Left ventricle myocardium inferior (tissue), 1 donor: ENCODE measurements at places on chromosomes 6 and 20. TPM values are rescaled to one million over a fixed set of nuclear protein-coding genes. Genes with fewer than 3 reads are reported as not detected.

The EFCAB8 gene
- total RNA-seq = not detected

The ID1 gene
- total RNA-seq = 91.5 TPM

The EYA2 gene
- total RNA-seq = 0.63 TPM

DNA sequence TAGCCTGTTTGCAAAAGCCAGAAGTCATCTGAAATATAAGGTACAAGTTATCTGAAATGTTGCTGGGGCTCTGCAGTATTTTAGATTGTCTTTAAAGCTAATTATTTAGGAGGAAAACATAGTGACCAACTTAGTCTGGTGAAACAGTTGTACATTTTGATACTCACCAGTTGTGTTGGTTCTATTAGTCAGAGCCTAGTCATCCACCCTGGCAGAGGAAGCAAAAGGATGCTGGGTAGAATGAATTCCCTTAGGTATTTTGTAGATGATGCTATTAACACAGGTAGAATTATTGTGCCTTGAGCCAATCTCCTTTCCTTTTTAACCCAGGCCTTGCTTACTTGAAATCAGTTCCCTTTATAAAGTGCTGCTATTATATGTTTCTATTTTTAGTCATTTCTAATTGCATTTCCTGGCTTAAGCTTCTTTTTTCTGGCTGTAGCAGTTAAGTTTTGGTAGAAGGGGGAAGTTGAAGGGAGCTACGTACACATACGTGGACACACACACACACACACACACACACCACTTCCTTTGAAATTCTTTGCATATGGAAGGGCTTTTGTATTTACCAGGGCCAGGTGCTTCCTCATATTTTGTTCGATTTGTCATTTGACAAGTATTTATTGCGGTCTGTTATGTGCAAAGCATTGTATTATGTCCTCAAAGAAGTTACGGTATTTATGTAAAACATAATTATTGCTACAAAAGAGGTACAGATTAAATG, 82.4 kb downstream of the RTN4IP1 start:
- no peak for DNase-seq

DNA sequence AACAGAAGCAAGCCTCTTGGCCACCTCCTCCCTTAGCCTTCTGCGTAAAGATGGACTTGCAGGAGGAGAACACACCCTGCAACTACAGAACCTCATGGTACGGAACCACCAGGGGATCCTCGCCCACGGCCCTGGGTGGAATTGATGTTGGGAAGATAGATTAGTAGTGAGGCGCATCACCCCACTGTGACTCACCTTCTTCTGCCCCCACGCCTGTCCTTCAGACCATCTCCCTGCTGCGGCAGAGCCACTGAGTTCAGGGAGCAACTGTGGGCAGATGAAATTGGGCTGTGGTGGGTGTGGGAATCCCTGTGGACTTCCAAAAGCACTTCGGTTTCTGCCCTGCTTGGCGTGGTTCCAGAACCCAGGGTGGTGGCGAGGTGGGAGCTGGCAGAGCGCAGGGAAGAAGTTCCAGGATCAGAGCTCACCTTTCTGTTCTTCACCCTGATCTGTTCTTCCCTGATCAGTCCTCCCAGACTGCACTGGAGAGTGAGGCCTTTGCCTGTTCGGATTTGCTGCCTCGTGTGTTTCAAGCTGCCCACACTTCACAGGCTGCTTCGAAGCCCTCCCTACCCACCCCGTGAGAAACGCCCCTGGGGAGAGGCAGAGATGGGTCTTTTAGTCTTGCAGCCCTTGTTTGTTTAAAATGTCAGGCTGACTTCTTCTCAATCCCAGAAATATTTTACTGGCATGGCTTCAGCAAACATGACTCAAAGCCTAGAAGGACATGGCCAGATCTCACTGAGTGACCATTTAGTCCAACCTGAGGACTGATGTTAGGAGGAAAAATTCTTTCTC, 92.8 kb upstream of the MLN start:
- DNase-seq = no peak

- no peak for DNase-seq
Observed at GRCh38 chr6:41713650-41714291, 21.6 kb downstream of the TFEB start.

- no peak for DNase-seq
Observed at GRCh38 chr20:38961530-38962043, 557 bp upstream of the DHX35 start.

The GPSM3 gene
- 5.0 TPM for total RNA-seq

- DNase-seq = no peak
Observed at GRCh38 chr20:40265825-40266533, 423.1 kb downstream of the MAFB start.

DNA sequence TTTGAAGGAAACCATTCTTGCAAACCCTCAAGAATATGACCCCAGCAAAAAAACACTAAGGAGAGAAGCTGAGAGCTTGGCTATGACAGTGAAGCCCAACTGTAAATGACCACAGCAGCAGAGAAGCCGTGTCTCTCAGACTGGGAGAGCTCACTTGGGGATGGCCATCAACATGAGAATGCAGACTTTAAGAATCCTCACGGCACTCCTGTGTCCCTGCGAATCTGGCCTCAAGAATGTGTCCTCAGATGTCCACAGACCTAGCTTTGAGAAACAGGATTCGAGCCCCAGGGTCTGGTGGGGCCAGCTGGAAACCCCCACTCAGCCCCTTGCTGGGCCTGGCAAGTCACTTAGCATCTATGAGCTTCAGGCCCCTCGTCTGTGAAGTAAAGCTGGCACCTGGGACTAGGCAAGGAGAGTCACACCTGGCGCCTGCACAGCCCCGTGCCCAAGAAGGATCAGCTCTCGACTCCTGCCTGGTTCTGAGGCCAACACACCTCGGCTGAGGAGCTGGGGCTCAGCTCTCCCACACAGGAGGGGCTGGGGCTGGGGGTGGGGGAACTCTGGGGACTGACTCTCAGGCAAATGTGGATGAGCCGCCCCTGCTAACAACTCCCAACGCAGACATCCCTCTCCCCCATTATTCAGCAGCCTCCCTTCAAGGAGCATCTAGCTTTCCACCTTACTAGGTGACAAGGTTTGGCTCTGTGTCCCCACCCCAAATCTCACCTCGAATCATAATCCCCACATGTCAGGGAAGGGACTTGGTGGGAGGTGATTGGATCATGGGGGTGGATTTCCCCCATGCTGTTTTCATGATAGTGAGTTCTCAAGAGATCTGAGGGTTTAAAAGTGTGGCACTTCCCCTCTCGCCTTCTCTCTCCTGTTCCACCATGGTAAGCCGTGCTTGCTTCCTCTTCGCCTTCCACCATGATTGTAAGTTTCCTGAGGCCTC, 97.7 kb downstream of the GRM4 start:
- no peak for DNase-seq

The CAGE1 gene
- not detected for total RNA-seq

The ALDH5A1 gene
- 27.6 TPM for total RNA-seq

The TAGAP gene
- total RNA-seq = 1.2 TPM

- DNase-seq = no peak
Observed at GRCh38 chr6:117381749-117382148, 44.0 kb downstream of the ROS1 start.

DNA sequence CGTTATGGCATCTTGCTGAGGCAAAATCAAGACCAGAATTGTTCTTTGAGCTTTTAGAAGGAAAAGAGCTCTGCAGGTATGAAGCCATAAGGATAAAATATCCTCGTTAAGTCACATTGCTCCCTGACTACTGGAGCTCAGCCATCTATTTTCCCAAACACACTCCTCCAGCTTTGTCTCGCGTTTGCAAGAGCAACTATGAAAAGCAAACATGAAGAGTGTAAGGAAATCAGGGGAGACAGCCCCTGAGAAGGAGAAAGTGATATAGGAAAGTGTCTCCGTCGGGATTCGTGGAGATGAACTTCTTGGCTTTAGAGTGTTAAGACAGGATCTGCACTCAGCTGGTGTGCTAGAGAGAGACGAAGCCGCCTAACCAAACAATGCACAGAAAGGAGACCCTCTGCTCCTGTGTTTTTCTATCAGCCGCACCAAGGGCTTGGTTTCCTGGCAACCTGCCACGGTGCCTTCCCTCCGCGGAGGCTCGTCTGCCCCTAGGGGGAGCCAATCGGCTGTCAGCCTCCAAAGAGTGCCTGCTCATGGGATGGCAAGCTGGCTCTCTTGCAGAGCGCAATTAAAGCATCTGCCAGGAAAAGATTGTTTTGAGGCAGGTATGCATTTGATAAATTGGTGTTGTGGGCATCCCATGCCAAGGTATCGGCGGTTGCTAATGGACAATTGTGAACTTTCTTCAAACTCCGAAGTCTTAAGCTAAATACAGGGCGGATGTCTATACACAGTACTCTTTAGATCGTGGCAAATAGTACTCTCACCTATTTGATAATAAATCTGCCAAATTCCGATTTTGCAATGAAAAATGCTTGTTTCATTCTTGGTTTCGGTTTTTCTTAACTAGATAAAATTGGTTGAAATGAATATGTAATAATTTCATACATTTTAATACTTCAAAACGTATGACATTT, 603.2 kb downstream of the RNF144B start:
- DNase-seq = peak; percentile 64

The SRMS gene
- not detected for total RNA-seq

The PPP1R14C gene
- total RNA-seq = 116 TPM

The LAMA2 gene
- total RNA-seq = 185 TPM

DNA sequence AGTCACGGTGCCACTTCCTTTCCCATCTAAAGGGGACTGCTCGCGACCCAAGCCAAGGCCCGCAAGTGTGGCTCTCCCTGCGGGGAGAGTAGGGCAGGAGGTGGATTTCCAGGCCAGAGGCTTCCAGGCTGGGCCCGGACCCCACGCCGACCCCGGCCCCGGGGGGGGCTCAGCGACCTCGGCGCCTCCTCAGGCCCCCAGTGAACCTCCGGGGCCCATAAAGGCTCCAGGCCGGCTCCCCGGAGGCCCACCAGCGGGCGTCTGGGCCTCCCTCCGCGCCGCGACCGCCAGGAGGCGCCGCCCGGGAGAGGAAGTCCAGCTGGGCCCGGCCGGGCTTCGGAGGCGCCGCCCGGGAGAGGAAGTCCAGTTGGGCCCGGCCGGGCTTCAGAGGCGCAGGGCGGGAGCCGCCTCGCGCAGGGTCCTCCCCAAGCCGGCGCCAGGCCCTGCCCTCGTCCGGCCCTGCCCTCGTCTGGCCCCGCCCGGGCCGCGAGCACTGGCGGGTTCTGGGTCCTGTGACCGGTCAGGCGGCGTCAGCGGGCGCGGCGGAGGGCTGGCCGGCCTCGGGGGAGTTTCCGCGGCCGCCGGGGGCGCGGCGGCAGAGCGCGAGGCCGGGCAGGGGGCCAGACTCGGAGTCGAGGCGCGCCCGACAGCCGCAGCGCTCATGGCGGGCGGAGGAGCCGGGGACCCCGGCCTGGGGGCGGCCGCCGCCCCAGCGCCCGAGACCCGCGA, at the start of gene RAB32:
Gene RAB32 (plus strand): TSS at position 623 of the 729 bp plus-strand sequence. CDS start 39 bp downstream, at position 662.
- DNase-seq = peak; percentile 94

The MAP7 gene
- total RNA-seq = 3.1 TPM

DNA sequence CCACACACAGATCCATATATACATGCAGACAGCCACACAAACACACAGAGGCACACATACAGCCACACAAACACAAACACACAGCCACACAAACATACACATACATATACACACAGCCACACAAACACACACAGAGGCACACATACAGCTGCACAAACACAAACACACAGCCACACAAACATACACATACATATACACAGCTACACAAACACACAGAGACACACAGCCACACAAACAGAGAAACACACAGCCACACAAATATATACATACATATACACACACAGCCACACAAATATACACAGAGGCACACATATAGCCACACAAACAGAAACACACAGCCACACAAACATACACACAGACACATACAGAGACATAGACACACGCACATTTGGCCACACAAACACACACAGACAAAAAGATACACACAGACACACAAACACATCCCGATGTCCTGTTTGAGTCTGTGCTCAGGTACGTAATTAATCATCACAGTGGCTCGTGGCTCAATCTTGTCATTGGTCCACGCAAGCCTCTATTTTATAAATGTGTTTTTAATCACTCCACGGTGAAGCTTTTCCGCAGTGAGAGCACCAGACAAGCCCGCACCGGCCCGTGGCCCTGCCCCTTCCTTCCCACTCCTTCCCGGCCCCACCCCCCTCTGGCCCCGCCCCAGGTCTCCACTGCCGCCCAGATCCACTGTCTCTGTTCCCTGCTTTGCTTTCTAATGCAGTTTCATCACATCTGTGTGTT, 135.3 kb downstream of the CDH4 start:
- DNase-seq = no peak

The CYP21A2 gene
- 0.41 TPM for total RNA-seq

The GTF2H4 gene
- 23.0 TPM for total RNA-seq

- DNase-seq = no peak
Observed at GRCh38 chr6:5260111-5260620, 584 bp downstream of the LYRM4 start.

The SERPINB1 gene
- total RNA-seq = 23.4 TPM

DNA sequence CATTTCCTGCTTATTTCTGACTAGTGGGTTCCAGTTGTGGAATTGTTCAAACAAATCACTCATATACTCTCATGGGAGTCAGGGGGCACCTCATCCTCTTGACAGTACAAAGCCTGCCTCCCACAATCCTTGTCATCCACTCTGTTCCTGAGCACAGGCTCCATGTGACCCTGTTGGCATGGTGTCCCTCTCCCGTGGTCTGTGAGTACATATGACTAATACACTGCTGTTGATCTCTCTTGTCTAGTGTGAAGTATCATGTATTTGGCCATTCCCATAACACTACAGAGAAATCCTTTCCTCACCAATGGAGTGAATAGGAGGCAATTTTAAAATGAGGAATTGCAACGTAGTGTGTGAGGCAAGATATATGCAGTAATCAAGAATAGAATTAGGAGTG, 185.3 kb downstream of the OGFRL1 start:
- DNase-seq = peak; percentile 29

DNA sequence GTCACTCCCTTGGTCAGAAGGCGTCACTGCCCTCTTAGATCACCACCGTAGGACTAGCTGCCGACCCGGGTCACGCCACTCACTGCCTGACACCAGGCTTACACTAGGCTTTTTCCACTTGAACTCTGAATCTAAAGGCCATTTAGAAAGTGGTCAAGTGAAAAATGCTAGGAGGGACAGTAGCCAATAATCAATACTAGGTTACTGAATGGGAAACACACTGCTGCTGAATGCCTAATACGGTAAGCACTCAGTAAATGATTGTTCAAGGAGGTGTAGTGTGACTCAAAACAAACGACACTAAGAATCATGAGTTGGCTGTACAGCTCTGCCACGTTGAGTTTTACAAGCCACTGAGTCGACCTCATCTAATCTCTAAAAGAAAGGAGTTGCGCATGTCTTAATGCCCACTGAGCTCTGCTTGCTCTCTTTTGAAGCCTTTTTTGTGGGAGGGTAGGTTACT, 760 bp upstream of the IBTK start:
- DNase-seq = no peak

The SNRPB gene
- 49.3 TPM for total RNA-seq

The MUCL3 gene
- total RNA-seq = not detected

DNA sequence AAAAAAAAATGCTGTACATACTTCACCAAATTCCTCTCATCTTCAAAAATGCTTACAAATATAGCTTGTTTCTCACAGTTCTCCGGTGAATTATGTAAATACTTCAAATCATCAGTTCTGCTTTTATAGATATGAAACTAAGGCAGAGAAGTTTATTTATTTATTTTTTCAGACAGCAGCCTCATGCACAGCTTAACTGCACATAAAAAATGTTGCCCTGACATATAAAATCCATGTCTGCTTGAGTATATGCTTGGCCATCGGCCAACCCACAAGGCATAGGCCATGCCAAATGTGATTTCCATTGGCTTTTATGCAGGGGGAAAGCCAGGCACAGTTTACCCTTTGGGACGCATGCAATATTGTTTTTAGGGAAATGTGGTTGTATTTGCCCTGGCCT, 57.3 kb upstream of the PHACTR2 start:
- no peak for DNase-seq
